ENCODE measurements at places on chromosomes 6 and 20.
A peak's percentile ranks its signal among the peaks of the same experiment; 100 is the strongest.

DNA sequence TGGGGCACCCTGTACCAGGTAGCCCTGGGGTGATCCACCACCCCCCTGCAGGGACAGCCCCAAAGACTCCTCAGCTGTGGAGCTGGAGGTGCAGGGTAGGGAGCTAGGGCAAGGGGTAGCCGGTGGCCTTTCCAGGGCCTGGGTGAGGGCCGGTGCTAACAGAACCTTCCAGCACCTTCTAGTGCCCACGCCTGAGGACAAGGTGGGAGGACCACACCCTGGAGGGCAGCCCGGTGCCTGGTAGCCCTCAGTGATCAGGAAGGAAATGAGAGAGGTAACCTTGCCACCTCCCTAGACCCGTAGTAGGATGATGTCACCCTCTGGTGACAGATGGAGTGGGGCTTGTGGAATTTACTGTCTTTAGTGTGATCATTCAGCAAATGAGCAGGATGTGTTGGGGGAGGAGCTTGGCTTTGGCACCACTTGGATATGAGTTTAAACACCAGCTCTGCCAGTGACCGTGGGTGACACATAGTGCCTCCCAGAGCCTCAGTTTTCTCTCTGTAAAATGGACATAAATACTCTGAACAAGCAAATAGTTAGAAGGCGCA is 187.7 kb downstream of the NFATC2 start:
- DNase-seq: no peak

DNA sequence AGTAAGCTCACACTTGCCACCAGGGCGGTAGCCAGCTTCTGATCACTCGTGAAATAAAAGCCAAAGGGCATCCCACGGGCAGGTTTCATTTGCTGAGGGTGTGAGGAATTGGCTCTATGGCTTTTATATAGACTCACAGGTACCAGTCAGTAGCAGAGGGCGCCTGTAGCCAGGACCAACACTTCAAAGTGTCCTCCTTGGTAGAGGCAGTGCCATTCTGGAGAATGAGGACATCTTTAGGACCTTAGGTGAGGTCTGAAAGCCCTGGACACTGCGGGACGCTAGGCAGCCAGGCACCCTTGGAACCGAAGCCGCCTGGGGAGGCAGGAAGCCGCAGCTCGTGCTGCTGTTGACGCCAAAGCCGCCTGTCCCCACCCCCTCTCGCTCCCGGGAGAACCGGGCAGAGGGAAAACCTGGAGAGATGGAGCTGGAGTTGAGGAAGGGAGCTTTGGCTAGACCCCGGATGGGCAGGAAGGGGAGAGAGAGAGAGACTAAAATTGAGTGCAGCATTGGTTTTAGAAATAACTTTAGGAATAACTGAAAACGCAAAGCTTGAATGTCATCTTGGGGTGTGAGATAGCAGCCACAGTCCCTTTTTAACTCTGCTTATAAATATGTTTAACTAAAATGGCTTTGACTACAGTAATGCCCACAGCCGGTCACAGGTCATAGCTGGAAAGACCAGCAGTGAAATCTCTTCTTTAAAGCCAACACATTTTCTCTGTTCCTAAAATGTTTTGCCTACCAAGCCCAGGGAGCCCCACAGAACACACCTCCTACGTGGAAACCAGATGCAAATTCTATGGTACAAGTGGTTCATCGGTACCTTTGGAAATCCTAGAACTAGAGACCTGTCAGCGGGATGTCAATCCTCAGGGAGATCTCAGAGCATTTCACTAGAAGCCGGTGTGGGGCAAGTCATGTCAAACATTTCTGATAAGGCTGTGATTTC is 128.5 kb upstream of the CDYL start:
- peak; percentile 3 for DNase-seq

DNA sequence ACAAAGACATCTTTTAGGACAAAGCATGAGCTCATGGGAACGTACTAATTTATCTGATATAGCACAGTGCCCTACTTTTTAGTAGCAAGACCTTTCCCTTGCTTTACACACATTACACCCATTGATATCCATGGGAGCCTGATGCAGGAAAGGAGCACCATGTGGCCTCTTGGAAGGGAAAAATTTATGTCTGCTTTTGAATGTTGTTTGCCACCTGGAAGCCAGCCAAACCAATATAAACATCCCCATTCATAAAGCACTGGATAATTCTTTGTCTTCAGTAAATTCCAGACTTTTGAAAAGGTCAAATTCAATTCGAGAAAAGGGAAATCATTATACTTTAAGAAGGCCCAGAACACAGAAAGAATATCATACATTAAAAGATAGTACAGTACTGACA is 152.3 kb upstream of the BEND6 start:
- DNase-seq: no peak

- no peak for DNase-seq
Measured at GRCh38 chr20:3239026-3239866, at the start of gene SLC4A11. Gene SLC4A11, minus strand, starts transcription at chr20:3239190. Its CDS starts 53 bp downstream, at chr20:3239137.

- no peak for DNase-seq
Measured at GRCh38 chr20:44326391-44327159, 10.3 kb upstream of the R3HDML start.

DNA sequence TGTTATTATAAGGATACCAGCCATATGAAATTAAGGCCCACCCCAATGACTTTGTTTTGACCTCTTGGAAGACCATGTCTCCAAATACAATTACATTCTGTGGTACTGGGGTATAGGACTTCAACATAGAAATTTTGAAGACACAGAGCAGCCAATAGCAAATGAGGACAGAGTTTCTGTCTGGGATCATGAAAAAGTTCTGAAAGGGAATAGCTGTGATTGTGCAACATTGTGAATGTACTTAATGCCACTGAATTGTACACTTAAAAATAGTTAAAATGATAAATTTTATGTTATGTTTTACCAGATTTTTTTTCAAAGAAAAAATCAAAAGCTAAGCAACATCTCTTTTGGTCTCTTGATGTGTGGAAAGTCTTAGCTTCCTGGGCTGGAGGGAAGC is 27.0 kb upstream of the AGPAT4 start:
- DNase-seq: no peak

GRCh38 chr6:54377776-54378175 is 69.5 kb downstream of the TINAG start:
- DNase-seq: no peak

DNA sequence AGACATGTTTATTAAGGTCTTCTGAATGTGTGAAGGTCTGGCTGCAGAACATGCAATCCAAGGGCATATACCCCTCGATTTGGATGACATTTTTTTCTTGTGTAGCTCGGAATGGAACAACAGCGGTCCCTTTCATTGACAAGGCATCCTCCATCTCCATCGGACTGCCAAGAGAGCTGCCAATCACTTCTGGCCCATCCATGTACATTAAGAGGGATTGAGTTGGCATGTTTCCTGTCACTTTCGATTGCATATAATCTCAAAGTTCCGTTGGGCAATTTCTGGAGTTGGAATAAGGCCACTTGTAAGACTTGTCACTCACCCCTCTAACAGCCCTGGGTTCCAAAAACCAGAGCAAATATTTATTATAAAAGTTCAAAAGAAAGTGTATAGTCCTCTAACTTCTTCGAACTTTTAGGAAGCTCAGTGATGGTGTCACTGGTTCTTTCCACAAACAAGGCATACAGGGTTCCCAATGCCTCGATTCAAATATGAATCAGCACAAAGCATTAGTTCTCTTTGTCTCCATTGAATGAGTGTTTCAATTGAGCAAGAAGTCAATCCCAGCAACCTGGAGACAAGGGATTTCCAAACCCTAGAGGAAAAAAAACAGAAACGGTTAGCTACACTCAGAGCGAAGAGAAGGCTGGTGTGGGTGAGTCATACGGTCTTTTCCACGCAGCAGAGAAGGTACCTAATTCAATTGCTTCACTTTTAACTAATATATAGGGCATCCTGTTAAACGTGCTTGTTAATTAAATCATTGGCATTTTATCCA is 10.9 kb downstream of the ZNF217 start:
- DNase-seq: no peak

DNA sequence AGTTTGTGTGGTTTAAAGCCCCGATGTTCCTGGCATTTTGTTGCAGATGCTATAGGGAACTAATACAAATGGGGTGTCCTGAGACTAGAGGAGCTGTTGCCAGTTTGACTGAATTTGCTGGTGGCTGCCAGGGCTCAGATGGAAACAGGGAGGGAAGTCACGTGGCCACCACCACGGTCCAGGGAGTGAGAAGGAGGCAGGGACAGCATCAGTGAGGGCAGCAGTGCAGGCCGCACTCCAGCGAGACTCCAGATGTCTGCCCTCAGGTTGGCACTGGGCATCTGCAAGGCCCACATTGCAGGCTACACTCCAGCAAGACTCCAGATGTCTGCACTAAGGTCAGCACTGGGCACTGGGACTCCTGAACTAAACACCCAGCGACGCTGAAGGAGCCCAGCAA is 86.2 kb downstream of the RAMACL start:
- no peak for DNase-seq

- DNase-seq: no peak
Measured at GRCh38 chr6:85390105-85390728, 59.7 kb upstream of the NT5E start.

GRCh38 chr6:88983532-88983931 is 20.1 kb upstream of the RNGTT start:
- peak; percentile 22 for DNase-seq

GRCh38 chr6:7108196-7108963 is 619 bp downstream of the RREB1 start:
- DNase-seq: no peak

DNA sequence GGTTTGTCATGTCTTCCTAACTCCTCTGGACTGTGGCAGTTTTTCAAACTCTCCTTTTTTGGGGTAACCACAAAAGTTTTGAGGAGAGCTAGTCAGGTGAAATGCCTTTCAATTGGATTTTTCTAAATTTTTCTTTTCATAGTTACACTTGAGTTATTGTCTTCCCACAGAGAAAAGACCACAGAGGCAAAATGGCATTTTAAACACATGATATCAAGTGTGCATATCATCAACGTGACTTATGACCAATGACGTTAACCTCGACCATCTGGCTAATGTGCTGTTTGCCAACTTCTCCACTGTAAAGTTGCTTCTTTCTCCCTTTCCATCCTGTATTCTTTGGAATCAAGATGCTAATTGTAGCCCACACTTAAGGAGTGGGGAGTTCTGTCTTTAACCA is 41.3 kb upstream of the SNAP25 start:
- DNase-seq: no peak

- no peak for DNase-seq
Measured at GRCh38 chr6:87909849-87910248, 137.8 kb upstream of the SPACA1 start.

GRCh38 chr6:9766240-9766915 is 648.5 kb downstream of the TFAP2A start:
- DNase-seq: no peak

GRCh38 chr6:55379471-55379870 is 52.2 kb downstream of the GFRAL start:
- no peak for DNase-seq

DNA sequence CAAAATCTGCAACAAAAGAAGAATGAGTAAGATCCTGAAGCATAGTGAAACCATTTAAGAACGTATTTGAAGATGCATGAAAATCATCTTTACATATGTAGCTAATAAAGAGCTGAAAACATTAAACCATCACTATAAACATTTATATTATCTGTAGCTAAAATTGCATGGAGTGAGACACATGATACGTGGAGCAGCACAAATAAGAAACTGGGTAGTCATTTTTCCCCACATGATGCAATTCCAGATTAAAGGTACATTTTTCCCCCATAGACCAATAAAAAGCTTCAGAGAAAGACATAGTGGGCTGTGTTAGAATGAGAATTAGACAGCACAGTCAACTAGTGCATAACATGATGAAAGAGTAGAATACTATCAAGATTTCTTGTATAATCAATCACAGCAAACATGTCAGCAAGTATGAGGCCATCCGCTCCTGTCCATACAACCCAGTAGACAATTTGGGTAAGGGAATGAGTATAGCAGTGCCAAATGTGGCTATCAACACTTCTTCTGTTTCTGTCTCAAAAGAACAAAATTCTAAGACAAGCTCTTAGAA is 67.0 kb downstream of the RSPO3 start:
- DNase-seq: no peak

- DNase-seq: no peak
Measured at GRCh38 chr6:85405175-85405852, 44.6 kb upstream of the NT5E start.

- no peak for DNase-seq
Measured at GRCh38 chr6:56671651-56672461, 29.2 kb upstream of the DST start.

- DNase-seq: no peak
Measured at GRCh38 chr6:69631552-69632346, 165.1 kb downstream of the LMBRD1 start.

DNA sequence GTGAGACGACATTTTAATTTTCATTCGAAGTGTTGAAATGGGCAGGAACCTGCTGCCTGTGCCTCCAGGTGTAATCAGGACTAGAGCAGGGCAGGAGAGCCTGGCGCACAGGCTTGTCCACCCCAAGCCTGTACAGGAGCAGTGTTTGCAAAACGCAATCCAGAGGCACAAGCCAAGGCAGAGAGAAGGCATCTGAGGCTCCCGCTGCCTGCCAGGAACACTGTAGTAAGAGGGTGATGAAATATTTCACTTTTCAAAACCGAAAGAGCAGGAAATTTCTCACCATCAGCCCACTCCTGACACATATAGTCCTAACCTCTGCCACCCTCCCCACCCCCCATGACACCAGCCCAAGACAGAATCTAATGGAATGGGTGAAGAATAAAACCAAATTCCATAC is 132.5 kb downstream of the RTN4IP1 start:
- DNase-seq: no peak

GRCh38 chr20:25220021-25220730 is 24.7 kb downstream of the ENTPD6 start:
- DNase-seq: no peak

GRCh38 chr20:38085026-38085425 is 51.5 kb downstream of the RPRD1B start:
- DNase-seq: no peak

DNA sequence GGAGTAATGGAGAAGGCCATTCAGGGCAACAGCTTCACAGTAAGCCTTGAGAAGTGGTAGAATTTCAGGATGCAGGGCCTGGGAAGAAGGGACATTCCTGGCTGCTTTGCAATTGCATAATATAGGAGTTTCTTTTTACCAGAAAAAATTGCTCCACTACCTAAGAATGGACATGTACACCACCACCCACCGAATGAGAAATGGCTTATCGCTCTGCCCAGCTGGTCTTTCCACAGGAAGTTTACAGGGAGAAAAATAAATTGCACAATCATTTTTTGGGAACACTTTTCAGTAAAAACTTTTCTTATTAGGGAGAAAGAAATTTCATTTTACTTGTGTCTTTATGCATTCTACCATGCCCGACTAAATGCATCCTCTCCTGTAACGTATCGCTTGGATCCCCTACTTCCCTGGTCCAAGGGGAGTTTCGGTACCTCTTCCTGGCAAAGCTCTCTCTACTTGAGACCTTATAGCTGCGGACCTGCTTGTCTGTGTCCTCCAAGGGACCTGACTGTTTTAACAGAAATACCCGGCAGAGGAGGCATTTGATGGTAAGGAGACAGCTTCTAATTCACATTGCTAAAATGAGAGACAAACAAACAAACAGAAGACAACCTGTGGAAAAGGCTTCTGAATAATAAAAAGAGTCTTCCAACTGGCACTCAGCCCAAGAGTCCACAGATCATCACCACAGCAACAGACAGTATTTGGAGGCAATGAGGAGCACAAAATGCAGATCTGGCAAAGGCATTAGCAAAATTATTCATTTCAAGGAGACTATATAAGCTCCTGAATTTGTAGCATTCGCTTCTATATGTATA is 54.2 kb downstream of the MAP3K5 start:
- DNase-seq: no peak
